Activated CD8-positive, alpha-beta T cell treated with anti-CD3 and anti-CD28 coated beads, Interleukin-2, amount 10 ng/mL, durations not matched to agents 7 days and 5 days (primary cell): ENCODE measurements at places on chromosomes 7 and 10.

GRCh38 chr10:110786172-110786571 is 85.6 kb upstream of the PDCD4 start:
- DNase-seq = no peak

DNA sequence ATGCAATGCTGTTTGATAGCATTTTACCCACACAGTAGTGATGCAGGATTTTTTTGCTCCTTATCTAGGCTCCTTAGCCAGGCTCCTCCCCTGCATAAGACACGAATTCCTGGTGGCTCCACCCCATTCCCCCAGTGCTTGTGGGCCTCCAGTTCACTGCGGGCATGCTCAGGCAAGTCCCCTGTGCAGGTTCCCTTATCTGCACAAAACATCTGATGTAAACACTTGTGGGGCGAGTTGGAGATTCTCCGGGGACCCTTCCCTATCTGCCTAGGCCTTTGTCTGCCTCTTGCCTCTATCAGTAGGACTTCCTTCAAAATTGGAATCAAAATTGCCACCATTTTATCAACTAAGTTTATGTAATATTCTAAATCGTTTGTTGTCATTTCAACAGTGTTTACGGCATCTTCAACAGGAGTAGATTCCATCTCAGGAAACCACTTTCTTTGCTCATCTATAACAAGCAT is 5.4 kb upstream of the STK17A start:
- no peak for DNase-seq

GRCh38 chr7:79217976-79218626 is 235.4 kb downstream of the MAGI2 start:
- DNase-seq = no peak

DNA sequence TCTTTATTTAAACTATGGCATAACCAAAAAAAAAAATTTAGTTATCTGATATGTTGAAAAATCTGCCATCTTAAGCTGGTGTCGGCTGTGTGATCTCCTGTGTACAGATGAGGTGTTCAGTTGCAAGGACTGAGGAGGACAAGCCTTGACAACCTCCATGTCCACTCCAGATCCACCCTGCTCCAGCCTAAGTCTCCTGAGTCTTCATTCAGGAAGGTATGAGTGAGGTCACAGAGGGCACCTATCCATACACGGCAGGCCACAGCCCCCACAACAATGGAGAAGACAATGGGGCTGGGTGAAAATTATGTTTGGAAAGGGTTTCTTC is 16.1 kb downstream of the TARP start:
- no peak for DNase-seq

- DNase-seq = no peak
Observed at GRCh38 chr10:6187278-6187677, 15.5 kb upstream of the PFKFB3 start.

GRCh38 chr10:104324221-104324686 is 14.0 kb downstream of the ITPRIP start:
- no peak for DNase-seq

DNA sequence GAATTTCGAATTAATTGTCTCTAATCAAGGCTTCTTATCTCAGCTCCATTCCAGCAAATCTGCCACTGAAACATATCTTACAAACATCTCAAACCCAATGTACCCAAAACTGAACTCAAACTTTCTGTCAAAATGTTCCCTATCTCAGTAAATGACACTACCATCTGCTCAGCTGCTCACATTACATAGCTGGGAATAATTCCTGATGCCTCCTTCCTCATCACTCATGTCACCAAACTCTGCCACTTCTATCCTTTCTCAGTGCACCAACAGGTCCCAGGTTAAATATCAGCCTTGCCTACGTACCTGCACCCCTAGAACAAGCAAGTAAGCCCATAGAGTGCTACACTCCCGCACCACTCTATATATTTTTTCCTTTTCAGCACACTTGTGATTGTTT is 12.4 kb downstream of the WAPL start:
- no peak for DNase-seq
